Motor neuron (in vitro differentiated cells): ENCODE measurements at places on chromosomes 5 and 9. TPM values are rescaled to one million over a fixed set of nuclear protein-coding genes. Genes with fewer than 3 reads are reported as not detected.

- ATAC-seq, result no peak
These were observed 7.4 kb downstream of the BRD3OS start for GRCh38 chr9:134032456-134033222.

PAX5 gene
- total RNA-seq, result 0.05 and 0.66 TPM in 2 replicates

DNA sequence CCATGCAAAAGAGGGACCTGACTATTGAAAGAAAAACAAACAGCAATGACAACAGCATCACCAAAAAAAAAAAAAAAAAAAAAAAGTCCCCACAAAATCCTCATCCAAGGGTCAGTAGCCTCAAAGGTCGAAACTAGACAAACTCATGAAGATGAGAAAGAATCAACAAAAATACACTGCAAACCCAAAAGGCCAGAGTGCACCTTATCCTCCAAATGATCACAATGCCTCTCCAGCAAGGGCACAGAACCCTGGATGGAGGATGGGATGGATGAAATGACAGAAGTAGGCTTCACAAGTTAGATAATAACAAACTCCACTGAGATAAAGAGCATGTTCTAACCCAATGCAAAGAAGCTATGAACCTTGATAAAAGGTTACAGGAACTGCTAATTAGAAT, 250.4 kb upstream of the GRAMD2B start:
- no peak for ATAC-seq

GRCh38 chr5:149733129-149733900, 3.2 kb downstream of the PPARGC1B start:
- no peak for ATAC-seq

DNA sequence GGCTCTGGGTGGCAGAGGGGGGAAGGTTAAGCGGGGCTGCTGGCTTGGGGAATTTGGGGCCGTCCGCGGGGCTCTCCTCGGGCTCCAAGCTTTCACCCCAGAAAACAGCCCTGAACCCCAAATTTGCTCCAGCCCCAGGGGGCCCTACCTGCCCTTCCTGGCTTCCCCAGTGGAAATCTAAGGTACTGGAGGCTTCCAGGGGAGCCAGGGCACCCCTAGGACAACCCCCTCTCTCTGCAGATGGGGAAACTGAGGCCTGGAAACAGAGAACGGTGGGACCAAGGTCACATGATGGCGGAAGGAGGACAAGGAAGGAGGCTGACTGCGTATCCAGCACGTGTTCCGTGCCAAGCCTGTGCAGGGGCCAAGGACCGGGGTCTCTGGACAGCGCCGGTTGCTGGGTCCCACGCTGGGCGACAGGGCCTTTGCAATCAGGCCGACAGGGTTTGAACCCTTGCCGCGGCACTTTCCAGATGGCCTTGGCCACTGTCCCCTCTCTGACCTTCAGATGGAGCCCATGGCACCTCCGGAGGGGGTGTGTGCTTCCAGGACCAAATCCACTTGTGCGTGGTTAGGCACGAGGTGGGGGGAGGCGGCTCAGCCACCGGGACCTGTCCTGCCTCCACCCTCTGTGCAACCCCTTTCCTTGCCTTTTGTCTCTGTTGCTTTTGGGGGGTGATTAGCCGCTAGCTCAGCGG, 183.1 kb downstream of the C9orf50 start:
- no peak for ATAC-seq

DNA sequence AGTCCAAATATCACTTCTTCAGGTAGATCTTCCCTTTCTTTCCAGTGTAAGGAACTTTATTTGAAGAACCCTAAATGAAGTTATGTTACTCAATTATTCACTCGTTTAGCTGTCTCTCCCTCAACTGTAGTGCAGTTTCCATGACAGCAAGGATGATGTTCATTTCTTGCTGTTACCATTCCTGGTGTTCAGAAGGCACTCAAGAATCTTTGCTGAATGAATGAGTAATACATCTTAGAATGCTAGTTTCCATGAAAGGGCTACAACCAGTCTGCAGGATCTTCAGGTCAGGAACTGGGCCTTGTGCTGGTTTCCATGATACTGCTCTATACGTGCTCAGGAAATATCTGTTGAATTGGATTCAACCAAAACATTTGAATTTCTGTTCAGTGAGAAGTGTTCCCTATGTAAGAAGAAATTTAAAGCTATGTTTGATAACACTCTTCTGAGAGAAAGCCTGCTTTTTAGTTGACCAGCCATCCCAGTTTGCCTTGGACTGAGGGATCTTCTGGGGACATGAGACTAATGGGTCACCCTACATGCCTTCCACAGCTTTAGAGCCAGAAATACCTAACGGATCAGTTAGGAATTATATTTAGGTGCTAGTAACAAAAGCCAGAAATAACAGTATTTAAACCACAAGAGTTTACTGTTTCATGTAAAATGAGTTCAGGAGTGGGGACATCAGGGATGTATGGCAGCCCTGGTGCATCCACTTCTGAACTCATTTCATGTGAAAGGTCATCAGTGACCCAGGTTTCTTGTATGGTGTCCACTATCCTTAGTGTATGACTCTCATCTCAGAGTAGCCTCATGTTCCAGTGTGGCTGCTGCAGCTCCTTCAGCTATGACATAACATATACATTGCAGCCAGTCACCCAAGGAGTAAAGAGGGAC, 500.1 kb upstream of the SGCD start:
- ATAC-seq, result no peak

DNA sequence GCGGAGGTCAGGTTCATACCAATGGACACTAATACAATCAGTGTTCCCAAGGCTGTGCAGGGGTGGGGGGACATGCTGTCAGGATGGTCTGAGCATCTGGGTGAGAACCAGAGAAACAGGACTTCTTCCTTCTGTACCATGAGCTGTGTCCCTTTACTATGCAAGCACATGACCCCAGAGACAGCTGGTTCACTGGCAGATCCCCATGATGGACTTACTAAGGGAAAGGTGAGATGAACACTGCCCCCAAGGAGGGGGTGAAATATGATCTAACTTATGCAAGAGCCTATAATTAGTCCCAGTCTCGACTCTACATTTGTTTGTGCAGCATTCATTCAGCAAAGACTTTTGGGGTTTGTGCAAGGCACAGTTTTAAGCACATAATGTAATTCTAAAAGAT, 91.4 kb downstream of the LIFR start:
- ATAC-seq, result no peak

SPAG8 gene
- total RNA-seq, result 2.8 and 3.2 TPM in 2 replicates
